ENCODE measurements at places on chromosomes 16 and 17.

DNA sequence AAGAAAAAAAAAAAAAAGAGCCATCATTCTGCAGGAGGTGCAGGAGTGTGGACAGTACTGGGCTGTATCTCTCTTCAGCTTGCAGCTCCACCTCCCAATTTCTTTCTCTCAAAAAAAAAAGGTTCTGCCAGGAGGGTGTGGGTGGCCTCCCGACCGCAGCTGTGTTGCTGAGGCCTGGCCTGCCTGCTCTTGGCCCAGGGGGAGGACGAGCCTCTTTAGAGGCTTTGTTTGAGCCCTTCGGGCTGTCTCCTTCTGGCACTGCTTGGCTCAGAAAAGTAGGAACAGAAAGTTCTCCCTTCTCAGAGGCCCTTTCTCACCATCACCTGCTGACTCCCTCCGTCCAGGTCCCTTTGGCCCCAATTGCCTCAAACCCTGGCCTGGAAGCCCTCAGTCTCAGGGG is 22.2 kb upstream of the C17orf107 start:
- no peak for DNase-seq

DNA sequence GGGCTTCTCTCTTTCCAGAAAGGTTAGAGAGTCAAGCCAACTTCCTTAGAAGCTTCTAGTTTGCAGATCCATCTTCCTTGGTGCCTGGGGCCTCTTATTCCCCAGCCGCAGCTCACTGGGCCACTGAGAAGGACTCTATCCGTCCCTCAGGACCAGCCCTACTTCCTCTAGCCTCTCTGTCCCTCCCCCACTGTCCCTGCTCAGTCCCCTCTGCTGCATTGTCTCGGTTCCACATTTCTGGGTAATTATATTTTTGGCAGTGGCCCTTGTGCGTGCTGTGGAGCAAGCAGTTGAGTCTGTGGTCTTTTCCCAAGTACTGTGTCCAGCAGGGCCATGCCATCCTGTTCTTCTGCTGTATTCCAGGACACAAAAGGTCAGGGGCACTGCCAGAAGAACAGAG is 17.8 kb downstream of the IRX3 start:
- no peak for DNase-seq

DNA sequence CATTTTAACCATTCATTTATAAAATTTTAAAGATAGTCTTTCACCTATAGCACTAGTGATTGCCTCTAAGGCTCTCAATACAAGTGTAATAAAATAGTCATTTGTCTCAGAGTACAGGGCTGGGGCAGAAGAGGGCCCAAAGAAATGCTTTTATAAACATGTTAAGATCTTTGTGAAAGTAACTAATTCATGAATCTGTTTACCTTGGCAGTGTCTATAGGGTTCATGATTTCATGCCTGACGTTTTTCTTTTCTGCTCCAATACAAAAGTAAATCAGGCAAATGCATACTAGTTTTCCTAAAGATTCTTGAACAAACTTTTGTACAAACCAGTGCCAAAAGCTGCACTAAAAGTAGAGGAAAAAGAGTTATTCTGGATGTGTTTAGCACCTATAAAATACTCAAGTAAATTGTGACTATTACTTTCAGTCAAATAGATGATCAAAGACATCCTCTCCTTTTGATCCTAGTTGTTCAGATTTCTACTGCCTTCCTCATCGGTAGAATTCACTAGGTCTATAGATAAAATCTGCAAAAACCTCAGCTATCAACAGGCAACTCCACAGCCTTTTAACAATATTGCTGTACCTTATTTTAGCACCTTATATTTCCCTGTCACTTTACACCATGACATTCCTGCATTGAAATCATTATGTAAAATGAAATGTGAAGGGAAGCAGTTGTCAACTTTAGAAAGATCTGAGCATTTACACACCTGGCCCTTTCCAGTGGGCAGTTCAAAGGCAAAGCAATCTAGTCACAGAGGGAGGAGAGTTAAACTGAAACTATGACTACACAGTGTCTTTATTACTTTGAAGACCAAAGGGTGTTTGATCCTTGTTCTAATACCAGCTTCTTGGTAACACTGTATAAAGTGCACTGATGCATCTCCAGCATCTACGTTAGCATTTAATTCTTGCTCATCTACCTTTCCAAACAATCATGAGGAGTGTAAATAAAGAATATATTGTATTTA is 100.0 kb upstream of the MED13 start:
- DNase-seq = no peak

DNA sequence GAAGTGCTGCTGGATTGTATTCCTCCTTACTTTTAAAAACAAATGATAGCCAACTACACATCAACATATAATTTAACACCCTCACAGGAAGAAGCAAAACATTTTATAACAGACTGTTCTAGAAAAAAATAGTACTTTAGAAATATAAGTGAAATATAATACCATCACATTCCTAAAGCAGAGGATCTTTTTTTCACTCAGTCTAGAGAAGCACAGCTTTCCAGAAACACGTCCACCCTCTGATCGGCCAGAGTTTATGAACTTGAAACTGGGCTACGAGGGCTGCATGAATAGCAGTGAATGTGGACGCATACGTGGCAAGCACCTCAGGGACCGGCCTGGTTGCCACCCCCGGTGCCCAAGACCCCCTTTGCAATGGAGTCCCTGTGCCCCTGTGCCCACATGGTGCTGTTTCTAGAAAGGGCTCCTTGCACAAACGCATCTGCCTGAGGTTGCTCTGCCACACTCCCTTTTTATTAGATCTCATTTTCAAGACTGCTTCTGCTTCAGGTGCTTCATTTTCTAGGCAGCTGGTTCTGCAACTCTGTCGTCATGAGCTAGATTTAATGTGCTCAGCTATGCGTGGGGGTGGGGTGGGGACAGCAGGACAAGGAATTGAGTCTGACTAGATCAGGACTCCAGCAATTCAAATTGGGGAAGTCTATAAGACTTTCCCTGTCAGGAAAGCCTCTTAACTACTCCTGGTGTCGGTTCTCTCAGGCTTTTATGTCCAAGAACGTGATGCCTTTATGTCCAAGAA is 29.1 kb upstream of the ERN1 start:
- no peak for DNase-seq
